Activated CD8-positive, alpha-beta memory T cell treated with anti-CD3 and anti-CD28 coated beads, Interleukin-2, amount 10 ng/mL, durations not matched to agents 7 days and 5 days (primary cell): ENCODE measurements at places on chromosomes 3 and 15. TPM values are rescaled to one million over a fixed set of nuclear protein-coding genes. Genes with fewer than 3 reads are reported as not detected.

Gene ZNF619
- total RNA-seq = 11.0 TPM

Gene FSIP1
- total RNA-seq = 0.56 TPM

Gene ADCY5
- not detected for total RNA-seq

Gene ARNT2
- total RNA-seq = not detected

Gene OR5K2
- total RNA-seq = not detected

Gene RPL32
- 1,759 TPM for total RNA-seq

Gene TGM5
- 0.91 TPM for total RNA-seq

Gene ASB14
- not detected for total RNA-seq

Gene PAK6
- total RNA-seq = 1.0 TPM

Gene GOLGA8K
- 0.68 TPM for total RNA-seq

Gene BLOC1S6
- 35.7 TPM for total RNA-seq

Gene GPR15
- 107 TPM for total RNA-seq

Gene PRKCI
- total RNA-seq = 13.3 TPM
